ENCODE measurements at places on chromosomes 1 and 21.

DNA sequence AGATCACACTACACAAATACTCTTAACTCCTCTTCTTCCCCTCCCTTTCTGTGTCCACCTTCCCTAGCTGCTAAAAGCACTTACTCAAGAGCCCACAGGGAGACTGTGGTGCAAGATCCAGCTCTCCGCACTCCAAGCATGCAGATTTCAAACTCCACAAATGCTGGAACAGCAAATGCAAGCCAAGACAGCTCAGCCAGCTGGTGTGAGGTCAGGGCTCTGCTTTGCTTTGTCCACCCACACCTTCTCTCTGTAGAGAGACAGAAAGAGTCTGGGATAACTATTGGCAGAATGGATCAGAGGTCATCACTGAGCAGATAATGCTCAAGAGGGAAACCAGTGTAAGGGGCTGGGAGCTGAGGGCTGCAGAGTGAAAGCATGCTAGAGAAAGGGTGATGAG, 45.2 kb upstream of the DPT start:
- DNase-seq: peak; percentile 35

DNA sequence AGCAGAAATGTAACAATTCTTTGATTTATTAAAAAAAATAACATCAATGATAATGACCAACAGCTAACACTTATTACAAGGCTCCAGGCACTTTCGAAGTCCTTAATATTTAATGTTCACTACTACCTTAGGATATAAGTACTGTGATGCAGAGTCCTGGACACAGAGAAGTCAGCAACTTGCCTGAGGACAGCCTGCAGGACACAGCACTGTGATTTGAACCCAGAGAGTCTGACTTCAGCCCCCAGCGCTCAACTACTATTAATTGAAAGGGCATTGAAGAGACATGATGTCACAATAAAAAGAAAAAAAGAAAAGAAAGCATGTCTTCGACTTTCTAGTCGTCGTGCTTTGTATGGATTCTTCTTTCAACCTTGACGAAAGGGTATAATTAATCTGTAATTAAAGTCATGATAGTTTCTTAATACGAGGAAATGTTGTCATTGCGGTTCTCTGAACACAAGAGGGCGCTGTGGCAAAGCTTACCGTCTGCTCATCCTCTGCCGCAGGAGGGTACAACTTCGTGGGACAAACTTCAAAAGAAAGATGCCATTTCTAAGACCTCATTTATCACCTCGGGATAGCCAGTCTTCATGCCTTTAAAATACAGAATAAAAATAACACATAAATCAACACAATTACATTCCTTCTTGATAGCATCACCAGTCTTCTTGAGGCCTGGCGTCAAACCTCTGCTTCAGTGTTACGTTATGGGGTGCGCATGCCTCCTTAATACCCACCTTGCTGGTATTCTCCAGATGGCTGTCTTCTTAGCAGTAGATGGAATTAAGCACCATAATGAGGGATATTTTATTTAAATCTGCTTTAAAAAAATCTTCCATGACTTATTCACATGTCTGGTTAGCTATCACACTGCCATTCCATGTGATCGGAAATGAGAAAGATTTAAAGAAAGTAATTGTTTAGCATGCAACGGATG, 240.1 kb downstream of the DISC1 start:
- peak; percentile 61 for DNase-seq

- no peak for DNase-seq
These were observed 8.9 kb downstream of the CAMTA1 start for GRCh38 chr1:6794164-6794563.

DNA sequence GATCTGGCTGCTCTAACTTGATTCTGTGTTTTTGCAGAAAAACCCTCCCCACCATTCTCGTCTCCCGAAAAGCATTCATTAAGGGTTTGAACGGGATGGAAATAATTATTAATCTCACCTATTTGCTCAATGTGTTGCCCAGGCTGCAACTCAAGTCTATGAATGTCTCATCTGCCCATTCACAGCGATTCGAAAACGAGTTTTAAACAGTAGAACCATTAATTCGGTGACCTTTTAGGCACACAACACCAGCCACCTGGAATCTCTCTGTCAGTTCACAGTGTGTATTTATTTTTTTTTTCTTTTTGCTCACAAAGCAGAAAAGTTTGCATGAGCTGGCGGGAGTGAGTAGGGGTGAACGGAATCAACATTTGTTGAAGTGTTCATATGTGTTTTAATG, 764.7 kb upstream of the TPTE start:
- DNase-seq: no peak

GRCh38 chr1:62691062-62691844, 3.1 kb upstream of the DOCK7 start:
- DNase-seq: peak; percentile 29

DNA sequence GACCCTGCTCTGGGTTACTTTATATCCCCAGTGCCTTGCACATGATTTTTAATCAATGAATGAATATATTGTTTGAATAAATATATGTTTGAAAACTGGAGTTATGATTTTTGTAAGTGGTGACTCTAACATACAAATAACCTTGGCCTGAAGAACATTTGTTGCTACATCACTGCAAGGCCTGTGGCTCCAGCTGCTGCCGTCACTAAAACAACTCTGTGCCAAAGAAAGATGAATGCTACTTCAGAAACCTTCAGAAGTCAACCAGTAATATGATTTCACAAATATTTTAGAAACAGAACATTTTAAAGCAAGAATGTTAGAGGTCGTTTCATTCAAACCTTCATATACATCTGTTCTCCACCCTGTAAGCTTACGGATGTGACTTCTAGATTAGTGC, 60.6 kb upstream of the SEC16B start:
- DNase-seq: no peak

GRCh38 chr1:59683197-59683596, 131.6 kb upstream of the HOOK1 start:
- DNase-seq: no peak

- no peak for DNase-seq
These were observed 17.6 kb downstream of the ENO1 start for GRCh38 chr1:8860738-8861516.

- DNase-seq: no peak
These were observed 27.2 kb upstream of the TSPEAR start for GRCh38 chr21:44738621-44739020.

GRCh38 chr21:46397993-46398392, 60.7 kb upstream of the DIP2A start:
- DNase-seq: no peak

GRCh38 chr1:31445951-31446350, 32.9 kb downstream of the SERINC2 start:
- DNase-seq: no peak

- DNase-seq: no peak
These were observed 19.0 kb upstream of the CASQ1 start for GRCh38 chr1:160171354-160171753.

DNA sequence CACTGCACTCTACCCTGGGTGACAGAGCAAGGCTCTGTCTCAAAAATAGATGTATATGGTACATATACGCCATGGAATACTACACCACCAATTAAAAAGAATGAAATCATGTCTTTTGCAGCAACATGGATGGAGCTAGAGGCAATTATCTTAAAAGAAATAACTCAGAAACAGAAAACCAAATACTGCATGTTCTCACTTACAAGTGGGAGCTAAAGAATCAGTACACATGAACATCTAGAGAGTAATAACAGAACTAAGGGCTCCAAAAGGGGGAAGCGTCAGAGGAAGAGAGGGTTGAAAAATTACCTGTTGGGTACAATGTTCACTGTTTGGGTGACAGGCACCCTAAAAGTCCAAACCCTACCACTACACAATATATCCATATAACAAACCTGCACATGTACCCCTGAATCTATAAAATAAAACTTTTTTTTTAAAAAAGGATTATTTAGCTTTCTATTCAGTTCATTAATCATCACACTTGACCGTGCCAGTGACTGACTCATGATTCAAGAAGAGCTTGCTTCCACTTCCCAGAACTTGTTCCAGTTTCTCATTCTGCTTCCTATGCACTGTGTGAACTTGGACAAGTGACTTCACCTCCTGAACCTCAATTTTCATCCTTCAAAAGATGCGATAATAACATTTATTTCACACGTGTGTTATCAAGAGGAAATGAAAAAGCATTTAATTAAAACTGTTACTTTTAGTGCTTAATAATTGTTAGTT, 109.6 kb downstream of the PLPP3 start:
- DNase-seq: no peak

- no peak for DNase-seq
These were observed 127.5 kb upstream of the SAMSN1 start for GRCh38 chr21:14673649-14674048.

- peak; percentile 87 for DNase-seq
These were observed 13.9 kb upstream of the CAMK1G start for GRCh38 chr1:209569455-209570207.

- DNase-seq: no peak
These were observed 406.9 kb upstream of the USP24 start for GRCh38 chr1:55622074-55622473.

- no peak for DNase-seq
These were observed 11.6 kb upstream of the CD34 start for GRCh38 chr1:207922554-207922953.

- no peak for DNase-seq
These were observed 1078.3 kb downstream of the NCAM2 start for GRCh38 chr21:22076471-22076870.

GRCh38 chr1:31040038-31040437, 25.5 kb downstream of the PUM1 start:
- DNase-seq: no peak

DNA sequence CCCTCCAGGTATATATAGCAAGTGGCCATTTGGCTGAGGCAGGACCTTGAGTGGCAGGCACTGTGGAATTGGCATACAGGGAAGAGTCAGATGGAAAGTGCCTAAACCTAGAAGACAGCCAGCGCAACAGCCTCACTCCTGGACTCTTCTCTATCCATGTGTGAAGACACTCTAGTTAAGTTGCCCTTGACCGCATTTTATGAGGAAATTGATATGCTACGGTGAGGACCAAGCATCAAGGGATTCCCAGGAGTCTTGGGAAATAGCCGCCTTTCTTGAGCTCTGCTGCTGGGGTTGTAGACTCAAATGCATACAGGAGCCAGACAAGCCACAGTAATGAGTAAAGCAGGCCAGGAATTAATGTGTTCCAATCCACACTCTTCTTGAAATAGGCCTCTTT, 145.9 kb upstream of the KAZN start:
- DNase-seq: no peak

DNA sequence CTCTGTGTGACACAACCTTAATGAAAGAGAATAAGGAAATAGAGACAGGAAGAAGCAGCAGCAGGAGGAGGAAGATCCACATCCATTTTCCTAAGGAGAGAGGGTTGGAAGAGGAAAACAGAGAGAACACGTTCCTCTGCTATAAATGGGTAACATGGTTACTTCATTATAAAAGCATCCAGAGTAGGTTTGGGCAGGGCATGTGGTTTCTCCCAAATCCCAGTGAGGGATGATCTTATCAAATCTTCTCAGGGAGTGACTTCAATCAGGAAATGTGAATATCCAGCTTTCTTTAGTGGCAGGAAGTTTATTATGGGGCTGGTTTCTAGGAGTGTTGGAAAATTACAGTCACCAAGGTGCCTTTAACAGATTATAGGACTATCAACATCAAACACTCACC, 11.1 kb downstream of the CYP2J2 start:
- DNase-seq: no peak

GRCh38 chr1:212867192-212867591, 9.1 kb downstream of the FLVCR1 start:
- DNase-seq: no peak

DNA sequence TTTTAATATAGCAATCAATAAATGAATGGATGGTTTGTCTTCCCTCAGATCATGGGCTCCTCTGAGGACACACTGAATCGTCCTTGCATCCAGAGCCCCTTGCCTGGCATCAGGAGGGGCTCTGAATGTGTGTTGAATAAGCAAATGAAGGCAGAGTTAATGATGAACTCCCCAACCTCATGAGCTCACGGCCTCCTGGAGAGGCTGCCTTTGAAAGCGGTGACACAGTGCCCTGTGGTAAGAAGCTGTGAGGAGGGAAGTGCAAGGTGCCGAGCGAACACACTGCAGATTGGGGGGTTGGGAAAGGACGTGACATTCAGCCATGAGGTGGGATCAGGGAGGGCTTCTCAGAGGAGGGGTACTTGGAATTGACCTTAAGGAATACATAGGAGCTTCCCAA, 3.2 kb upstream of the PARS2 start:
- DNase-seq: no peak

DNA sequence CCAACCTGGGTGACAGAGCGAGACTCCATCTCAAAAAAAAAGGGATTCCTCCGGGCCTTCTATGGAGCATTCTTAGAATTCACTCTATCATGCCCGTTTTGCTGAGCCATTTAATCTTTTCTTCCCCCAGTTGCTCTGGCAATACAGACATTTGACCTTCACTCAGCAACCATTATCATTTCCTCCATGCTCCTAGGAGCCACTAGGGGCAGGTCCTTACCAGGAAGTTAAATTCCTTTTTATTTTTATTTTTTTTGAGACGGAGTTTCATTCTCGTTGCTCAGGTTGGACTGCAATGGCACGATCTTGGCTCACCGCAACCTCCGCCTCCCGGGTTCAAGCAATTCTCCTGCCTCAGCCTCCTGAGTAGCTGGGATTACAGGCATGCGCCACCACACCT, 9.7 kb upstream of the CGN start:
- DNase-seq: no peak

DNA sequence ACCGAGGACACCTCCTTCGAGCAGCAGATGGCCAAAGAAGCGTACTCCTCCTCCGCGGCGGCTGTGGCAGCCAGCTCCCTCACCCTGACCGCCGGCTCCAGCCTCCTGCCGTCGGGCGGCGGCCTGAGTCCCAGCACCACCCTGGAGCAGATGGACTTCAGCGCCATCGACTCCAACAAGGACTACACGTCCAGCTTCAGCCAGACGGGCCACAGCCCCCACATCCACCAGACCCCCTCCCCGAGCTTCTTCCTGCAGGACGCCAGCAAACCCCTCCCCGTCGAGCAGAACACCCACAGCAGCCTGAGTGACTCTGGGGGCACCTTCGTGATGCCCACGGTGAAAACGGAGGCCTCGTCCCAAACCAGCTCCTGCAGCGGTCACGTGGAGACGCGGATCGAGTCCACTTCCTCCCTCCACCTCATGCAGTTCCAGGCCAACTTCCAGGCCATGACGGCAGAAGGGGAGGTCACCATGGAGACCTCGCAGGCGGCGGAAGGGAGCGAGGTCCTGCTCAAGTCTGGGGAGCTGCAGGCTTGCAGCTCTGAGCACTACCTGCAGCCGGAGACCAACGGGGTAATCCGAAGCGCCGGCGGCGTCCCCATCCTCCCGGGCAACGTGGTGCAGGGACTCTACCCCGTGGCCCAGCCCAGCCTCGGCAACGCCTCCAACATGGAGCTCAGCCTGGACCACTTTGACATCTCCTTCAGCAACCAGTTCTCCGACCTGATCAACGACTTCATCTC, 106.8 kb upstream of the VAMP3 start:
- DNase-seq: no peak

- no peak for DNase-seq
These were observed 61.4 kb downstream of the MAGI3 start for GRCh38 chr1:113451710-113452109.

GRCh38 chr1:216702170-216702569, 21.1 kb downstream of the ESRRG start:
- DNase-seq: no peak

All from thyroid gland (tissue), 4 donors.